ENCODE measurements at places on chromosomes 2 and 18.

GRCh38 chr2:29440921-29441623 is 325.9 kb downstream of the CLIP4 start:
- DNase-seq: no peak

DNA sequence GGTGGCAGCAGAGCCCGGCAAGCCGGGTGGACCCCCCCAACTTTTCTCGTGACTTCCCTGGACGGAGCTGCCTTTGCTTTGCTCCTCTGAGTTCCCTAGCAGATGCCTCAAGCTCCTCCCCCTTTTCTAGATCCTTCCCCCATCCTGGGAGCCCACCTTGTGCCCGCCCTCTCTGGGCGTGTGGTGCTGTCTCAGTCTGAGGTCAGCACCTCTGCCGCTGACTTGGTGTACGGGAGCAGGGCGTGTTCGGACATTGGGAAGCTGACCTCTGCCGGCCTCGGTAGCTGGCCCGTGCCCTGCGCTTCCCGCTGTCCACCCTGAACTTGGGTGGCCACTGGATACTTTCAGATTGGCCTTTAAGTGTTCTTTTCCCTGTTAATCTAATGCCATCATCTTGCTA is 19.6 kb upstream of the ESPNL start:
- DNase-seq: no peak

DNA sequence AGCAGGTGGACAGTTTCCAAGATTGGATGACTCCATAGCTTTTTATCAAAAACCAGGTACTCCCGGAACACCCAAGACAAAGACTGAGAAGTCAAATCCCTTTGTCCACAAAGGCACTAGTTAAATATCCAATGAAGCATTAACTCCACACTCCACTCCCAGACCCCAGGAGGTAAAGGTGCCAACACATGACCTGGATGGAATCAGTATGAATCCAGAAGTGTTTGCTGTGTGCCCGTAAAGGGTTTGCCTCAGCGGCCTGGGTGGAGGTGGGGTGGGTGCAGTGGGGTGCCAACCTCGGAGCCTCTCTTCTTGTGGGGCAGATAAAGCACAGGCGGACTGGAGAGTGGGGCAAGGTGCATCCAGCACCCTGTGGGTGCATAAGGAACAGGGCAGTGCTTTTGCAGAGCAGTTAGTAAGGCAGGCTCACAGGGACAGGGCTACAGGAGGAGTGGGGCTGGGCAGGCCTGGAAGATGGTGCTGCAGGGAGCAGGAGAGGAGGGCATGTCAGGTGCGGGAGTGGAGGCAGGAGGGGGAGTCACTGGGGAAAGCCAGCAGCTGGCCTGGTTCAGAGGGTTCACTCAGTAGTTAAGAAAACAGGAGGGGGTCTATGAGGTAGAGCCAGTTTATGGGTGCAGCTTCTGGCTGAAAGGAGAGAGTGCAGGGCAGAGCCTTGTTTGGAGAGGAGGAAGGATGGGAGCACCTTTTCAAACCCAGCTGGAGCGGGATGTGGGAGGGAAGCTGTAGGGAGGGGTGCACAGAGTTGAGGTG is 208.4 kb upstream of the SMAD2 start:
- no peak for DNase-seq

GRCh38 chr2:156944871-156945270 is 312.6 kb upstream of the GALNT5 start:
- DNase-seq: no peak
